ENCODE measurements at places on chromosomes 6 and 20. TPM values are rescaled to one million over a fixed set of nuclear protein-coding genes. Genes with fewer than 3 reads are reported as not detected.

Gene GATA5
- not detected for total RNA-seq

Gene NR2E1
- total RNA-seq, result not detected

Gene COX7A2
- 440 TPM for total RNA-seq

Gene OR2J3
- total RNA-seq, result not detected

Gene LPA
- 0.02 TPM for total RNA-seq

Gene DACT2
- 0.78 TPM for total RNA-seq

Gene PNLDC1
- total RNA-seq, result 0.74 TPM

Gene PCMT1
- total RNA-seq, result 85.9 TPM

Gene PNPLA1
- total RNA-seq, result not detected

Gene NMBR
- total RNA-seq, result not detected

Gene SLC22A23
- total RNA-seq, result 0.42 TPM

Gene GTSF1L
- total RNA-seq, result not detected

Gene CALHM4
- not detected for total RNA-seq

Gene DEK
- 150 TPM for total RNA-seq

Gene NNAT
- total RNA-seq, result not detected

Gene CLPSL1
- total RNA-seq, result not detected

Gene TCF15
- total RNA-seq, result not detected

Gene WFDC9
- not detected for total RNA-seq

Gene MUC21
- not detected for total RNA-seq

Gene RAMACL
- total RNA-seq, result 0.22 TPM

Gene BNIP5
- not detected for total RNA-seq

Gene PYGB
- total RNA-seq, result 35.7 TPM

Gene MYO6
- total RNA-seq, result 0.47 TPM

Gene FRK
- 0.02 TPM for total RNA-seq

Gene LAMA2
- total RNA-seq, result 0.93 TPM

Gene TNXB
- 6.1 TPM for total RNA-seq

Gene LY6G6D
- total RNA-seq, result not detected

Gene TRDN
- not detected for total RNA-seq

Gene RWDD1
- 35.9 TPM for total RNA-seq

Gene GRIK2
- not detected for total RNA-seq

Gene IPCEF1
- total RNA-seq, result 6.7 TPM

Gene SRMS
- total RNA-seq, result not detected

Gene OR2H1
- not detected for total RNA-seq

Gene LY6G5C
- total RNA-seq, result 6.3 TPM

Gene COX4I2
- not detected for total RNA-seq

Gene OXT
- 0.61 TPM for total RNA-seq

Gene PSORS1C2
- not detected for total RNA-seq

Gene RNGTT
- 26.2 TPM for total RNA-seq

Gene TMEM244
- total RNA-seq, result not detected

Gene PRND
- total RNA-seq, result not detected

Gene CTAGE9
- total RNA-seq, result not detected

Measured in T-helper 1 cell treated with Interleukin-12 subunit alpha and Interleukin-12 subunit beta and Interleukin-4 antibody, amounts not matched to agents 30 ng/mL and 1 ng/mL, for 36 hours (primary cell).